WERI-Rb-1 (cell line): ENCODE measurements at places on chromosomes 3 and 15.

- DNase-seq: no peak
Observed at GRCh38 chr3:122786066-122786465, 7.6 kb downstream of the HSPBAP1 start.

- peak; percentile 22 for DNase-seq
Observed at GRCh38 chr15:31352911-31353811, 26.5 kb downstream of the KLF13 start.

DNA sequence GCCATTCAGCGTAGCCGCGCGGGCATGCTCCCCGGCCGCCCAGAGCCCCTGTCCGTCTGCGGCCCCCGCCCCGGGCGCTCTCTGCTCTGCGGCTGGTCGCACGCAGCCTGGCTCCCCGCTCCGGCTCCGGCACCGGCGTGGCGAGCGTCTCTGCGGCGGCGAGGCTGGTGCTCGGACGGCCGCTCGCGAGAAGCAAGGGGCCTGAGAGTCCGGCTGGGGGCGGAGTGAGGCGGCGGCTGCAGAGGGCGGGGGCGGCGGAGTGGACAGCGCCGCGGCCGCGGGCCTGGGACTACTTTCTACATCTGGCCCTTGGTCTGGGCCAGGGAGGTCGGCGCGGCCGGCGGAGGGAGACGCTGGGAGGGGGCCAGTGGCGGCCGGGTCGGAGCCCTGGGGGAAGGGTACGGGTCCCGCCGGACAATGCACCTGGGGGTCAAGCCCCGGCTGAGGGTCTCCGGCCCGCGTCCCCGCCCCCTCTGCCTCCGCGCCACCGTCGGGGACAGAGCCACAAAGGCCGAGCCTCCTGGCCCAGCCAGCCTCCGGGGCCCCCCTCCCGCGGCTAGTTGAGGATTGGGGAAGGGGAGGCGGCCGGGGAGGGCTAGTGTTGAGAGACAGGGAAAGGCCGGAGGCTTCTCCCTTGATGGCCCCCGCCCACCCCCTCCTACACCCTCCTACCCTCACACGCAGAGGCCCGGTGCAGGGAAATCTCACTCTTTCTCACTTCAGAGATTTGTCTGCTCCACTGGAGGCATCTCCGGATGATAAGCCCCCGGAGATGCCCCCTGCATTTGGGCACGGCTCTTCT, at the start of gene PRTG:
TSS of gene PRTG (minus strand) at position 226 of the 802 bp plus-strand sequence. CDS start at position 5, 221 bp downstream.
- DNase-seq: peak; percentile 82

GRCh38 chr3:42122261-42123011, 31.3 kb downstream of the TRAK1 start:
- DNase-seq: no peak

DNA sequence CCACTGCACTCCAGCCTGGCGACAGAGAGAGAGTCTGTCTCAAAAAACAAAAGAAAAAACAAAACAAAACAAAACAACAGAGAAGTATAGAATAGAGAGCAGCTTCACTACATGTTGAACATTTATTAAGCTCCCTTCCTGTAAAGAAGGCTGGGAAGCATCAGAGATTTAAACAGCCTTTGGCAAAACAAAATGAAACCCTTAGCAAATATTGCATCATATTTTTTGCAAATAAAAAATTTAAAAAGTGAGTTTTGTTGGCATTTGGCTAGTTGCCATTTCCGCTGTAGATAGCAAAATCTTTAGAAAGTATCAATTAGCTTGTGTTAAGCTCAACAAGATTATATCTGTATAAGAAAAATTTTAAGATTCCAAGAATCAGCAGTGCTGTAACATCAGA, 151.2 kb downstream of the SERPINI1 start:
- no peak for DNase-seq

GRCh38 chr3:158091531-158091930, 14.7 kb downstream of the SHOX2 start:
- DNase-seq: no peak

DNA sequence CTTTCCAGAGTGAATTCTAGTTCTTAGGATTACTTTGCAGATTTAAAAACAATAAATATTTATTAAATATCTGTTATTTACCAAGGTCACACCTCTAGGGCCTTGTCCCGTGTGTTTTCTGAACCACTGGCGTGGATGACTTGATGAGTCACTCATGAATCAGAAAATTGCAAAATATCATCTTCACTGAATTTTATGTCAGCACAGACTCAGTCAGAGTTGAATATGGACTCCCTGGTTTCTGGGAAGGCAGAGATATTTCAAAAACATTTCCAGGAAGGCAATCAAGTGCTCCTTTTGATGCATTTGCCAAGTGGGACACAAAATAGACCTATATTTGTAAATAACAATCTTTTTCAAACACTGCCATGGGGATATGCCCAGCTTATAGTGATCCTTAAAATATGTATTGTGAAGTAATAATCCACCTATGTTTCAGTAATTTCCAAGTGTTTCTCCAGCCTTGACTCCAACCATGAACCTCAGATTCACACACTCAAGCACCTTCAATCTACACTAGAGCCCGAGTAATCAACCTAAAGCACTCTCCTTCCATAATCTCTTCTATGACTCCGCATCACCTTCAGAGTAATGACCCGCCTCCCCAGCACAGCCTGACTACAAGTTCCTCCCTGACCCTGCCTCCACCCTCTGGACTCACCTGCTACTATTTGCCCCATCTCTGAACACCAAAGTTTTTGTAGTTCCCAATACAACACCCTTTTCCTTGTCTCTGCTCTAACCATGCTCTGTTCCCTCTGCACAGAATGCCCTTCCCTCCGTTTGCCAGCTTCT, 24.3 kb downstream of the DPH3 start:
- peak; percentile 55 for DNase-seq

DNA sequence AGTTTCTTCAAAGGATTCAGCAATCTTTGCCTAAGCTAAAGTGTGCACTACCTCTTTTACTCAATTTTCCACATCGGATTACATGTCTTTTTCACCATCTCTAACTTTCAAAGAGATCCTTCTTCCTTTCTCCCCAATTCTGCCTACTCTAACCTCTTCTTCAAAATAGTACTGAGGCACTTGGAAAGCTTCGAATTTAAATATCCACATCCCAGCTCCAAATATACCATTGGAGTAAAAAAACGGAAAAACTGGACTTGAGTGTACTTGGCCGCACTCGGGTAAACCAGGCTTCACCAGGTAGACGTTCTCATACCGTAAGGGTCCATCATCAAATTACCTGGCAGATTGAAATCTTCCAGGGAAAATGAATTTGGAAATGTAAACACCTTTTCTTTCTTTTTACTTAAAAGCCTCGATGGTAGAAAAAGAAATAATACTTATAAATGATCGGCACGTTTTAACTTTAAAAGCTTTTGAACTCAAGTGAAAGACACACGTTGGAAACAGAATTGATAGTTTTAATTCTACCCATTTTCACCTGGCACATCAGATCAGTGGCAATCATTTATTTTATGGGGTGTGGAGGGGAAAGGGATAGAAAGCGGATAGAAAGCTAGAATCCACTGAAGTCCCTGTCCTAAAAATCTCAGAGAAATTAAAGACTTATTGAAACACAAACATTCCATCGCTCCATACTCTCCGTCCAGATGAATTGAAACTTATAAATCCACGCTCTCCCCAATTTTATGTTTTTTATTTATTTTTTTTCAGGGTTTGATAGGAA, 8.2 kb upstream of the MEIS2 start:
- no peak for DNase-seq

DNA sequence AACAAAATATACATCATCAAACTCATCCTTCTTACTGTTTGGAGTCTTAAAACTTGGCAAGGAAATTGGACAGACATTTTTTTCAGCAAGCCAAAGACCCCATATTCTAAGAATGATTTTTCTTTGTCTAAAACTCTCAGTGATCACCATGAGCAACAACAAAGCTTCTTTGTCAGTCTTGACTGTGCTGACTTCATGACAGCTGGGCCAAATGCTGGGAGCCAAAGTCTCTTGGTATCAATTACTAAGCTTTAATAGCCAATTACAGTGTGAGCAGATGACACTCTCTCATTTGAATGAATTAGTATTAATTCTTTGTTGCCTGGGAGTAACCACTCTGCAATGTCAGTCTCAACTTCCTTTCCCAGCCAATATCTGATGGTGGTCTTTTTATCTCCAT, 48.1 kb upstream of the GK5 start:
- peak; percentile 73 for DNase-seq

DNA sequence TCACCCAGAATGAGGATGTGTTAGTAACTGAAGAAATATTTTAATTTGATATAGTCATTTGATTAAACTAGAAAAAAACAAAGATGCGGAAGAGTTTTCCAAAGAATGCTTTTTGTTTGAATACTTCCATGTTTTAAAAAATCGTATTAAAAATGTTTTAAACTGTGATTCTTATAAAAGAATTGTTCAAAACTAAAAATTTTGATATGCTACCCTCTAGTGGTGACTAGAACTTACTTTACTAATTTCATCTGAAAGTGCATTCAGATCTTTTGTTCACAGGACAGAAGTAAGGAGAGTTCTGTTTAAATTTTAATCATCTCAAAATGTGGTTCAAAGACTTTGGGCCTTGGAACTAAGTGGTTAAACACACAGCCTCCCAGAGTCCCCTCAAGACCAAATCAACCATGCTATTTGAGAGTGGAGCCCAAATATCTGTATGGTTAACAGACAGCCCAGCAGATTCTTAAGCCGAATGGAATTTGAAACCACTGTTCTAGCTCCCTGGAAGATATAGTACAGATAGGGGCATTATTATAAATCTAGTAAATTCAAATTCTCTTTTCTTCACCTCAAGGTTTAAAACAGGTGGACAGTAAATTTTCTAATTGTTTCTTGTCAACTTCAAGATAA, 45.2 kb upstream of the SYNPR start:
- no peak for DNase-seq

GRCh38 chr3:54628888-54629441, 298.9 kb downstream of the LRTM1 start:
- no peak for DNase-seq

- no peak for DNase-seq
Observed at GRCh38 chr3:82567029-82567600, 805.7 kb upstream of the GBE1 start.

DNA sequence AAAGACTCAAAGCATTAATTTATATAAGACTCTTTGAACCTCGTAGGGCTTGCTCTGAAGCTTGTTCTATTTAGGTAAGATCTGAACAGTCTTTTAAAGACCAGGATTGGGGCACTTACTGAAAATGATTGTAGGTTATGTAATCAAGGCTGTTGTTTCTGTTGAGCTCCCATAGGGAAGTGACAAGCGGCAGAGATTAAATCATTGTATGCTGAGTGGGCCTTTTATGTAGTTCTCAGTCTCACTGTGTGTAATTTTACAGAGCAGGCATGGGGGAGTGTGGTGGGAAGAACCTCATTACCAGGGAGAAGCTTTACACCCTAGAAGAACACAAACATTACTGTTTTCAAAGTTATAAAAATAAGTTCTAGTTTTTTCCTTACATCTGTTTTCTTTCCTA, 160.0 kb upstream of the SNTN start:
- no peak for DNase-seq

- no peak for DNase-seq
Observed at GRCh38 chr15:35481992-35482391, 64.0 kb downstream of the DPH6 start.

GRCh38 chr3:48397767-48398681, 26.0 kb downstream of the FBXW12 start:
- peak; percentile 4 for DNase-seq

- no peak for DNase-seq
Observed at GRCh38 chr3:47414666-47415587, 34.1 kb downstream of the PTPN23 start.

GRCh38 chr3:144822671-144823070, 851.0 kb downstream of the DIPK2A start:
- DNase-seq: no peak

GRCh38 chr3:151276687-151277042, 1.7 kb downstream of the P2RY14 start:
- DNase-seq: no peak

DNA sequence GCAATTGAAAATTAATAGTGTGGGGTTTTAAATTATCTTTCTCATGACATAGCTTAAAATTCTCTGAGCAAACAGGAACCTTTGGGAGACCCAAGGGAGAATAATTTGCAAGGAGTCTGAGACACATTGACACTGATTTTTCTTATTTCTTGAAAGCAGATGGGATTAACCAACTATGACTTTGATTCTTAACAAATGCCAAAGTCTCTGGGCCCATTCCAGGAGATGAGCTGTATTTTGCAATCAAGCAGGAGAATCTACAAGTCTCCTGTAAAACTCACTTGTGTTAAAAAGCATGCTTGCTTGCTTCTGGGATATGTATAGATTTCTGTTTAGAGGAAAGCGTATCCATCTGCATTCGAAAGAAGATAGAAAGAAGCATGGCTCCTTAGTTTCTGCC, 71.3 kb upstream of the STT3B start:
- DNase-seq: no peak

DNA sequence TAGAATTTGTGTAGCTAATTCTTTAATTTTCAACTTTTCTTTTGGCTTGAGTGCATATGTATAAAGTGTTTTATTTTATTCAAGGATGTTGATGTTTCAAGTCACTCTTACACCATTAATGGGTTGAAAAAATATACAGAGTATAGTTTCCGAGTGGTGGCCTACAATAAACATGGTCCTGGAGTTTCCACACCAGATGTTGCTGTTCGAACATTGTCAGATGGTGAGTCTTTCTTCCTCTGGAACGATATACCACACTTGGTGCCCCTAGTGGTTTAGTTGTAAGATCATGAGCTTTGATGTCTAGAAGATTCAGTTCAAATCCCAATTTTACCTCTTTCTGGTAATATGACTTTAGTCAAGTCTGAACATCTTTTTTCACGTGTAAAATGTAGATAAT, 119.3 kb downstream of the HCN4 start:
- DNase-seq: no peak

- no peak for DNase-seq
Observed at GRCh38 chr3:43010638-43011037, 31.5 kb downstream of the GASK1A start.

DNA sequence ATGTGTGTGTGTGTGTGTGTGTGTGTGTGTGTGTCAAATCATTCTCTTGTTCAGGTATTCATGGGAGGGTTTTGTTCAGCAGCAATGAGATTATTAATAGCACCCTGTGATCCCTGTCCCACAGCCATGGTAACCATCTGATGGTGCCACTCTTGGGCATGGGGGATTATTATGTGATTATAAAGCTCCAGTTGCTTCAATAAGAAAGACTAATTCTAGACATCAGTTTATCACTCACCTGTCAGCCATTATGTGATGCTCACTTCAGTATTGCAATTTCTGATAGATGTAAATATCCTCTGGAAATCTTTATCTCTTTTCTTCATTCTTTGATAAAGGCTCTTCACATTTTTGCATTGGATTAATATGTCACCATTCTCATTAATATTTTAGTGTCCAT, 145.9 kb upstream of the POU1F1 start:
- DNase-seq: no peak

- no peak for DNase-seq
Observed at GRCh38 chr15:29107291-29107890, 162.2 kb downstream of the NSMCE3 start.

GRCh38 chr3:23697416-23697815, 108.3 kb upstream of the UBE2E1 start:
- DNase-seq: peak; percentile 66

GRCh38 chr15:52359722-52360121, 64.1 kb upstream of the MYO5C start:
- no peak for DNase-seq

DNA sequence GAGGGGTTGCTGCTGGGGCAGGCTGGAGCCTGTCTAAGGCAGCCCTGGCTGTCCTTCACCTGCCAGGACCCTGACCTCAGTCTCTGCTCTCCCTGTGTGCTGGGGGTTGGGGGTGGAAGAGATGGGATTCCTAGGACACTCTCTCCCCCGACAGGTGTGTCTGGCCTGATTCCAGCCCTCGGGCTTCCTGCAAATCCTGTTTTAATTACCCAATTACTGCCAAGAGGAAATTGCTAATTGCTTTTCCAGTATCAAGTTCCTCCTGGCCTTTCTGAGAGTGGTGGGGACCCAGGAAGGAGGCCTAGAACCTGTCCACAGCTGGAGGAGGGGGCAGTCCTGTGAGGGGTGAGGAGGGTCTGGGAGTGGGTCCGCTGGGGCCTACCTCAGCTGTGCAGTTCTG, 15.8 kb downstream of the PLXNA1 start:
- DNase-seq: no peak
